ENCODE measurements at places on chromosomes 4 and X.

DNA sequence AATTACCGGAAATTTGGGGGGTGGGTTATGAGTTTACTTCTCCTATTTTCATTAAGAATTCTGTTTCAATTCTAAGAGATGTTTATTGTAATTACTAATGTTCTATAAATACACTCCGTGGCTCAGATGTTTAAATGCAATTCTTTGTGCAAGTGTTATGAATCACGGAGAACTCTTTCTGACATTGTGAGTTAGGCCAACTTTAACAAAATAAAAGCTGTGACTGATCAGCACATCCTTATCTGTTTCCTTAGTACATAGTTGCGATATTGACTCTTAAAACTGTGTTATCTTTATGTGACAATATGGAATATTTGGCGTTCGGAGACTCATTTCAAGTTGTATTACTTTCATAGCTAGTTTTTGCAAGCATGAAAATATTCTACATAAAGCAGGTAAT lies 902 bp downstream of the KLHL4 start:
- no peak for DNase-seq

GRCh38 chr4:173539986-173540385 lies 10.0 kb upstream of the HAND2 start:
- DNase-seq: no peak

DNA sequence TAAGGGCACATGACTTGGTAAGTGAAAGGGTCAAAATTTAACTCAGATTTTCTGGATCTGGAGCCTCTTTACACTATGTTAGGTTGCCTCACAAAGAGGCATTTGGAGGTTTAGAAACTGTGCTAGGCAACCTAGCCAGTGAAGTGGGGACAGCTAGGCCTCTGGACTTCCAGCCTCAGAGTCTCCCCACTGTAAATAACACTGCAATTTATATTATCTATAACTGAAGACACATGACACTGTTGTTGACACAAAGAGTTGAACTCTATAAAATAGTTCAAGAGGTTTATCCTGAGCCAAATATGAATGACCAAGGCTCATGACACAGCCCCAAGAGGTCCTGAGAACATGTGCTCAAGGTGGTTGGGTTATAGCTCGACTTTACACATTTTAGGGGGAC lies 74.9 kb upstream of the IQCM start:
- no peak for DNase-seq

GRCh38 chr4:113617195-113617594 lies 144.3 kb downstream of the CAMK2D start:
- DNase-seq: no peak

DNA sequence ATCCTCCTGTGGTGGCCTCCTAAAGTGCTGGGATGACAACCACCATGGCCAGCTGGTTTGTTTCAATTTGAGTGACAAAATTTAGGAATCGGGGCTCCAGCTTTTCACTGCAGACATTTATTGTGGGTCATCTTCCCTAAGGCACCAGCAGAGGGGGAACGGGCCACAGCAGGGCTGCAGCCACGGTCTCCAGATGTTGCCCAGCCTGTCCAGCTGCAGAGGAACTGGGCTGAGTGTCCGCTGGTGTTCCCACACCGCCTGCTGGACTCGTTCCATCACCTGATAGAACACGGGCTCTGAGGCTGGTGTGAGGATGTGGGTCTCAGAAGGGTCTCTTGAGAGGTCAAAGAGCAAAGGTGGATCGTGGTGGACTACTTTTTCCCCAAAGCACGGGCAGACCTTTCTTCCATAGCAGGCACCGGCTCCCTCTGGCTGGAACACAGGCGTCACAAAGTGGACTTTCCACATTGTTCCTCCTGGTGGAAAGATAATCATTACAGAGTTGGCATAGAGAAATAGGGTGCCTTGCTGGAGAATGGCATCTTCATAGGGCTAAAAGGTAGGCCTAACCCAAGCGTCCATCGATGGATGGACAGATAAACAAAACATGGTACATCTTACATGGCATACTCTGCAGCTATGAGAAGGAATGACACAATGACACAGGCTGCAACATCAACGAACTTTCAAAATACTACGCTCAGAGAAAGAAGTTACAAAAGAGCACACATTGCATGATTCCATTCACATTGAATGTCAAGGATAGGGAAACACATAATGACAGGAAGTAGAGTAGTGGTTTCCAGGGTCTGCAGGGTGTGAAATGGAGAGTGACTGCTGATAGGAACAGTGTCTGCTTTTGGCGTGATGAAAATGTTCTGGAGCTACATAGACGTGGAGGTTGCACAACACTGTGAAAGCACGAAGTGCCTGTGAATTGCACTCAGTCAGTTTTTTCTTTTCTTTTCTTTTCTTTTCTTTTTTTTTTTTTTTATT lies 5.9 kb upstream of the ARSD start:
- no peak for DNase-seq

DNA sequence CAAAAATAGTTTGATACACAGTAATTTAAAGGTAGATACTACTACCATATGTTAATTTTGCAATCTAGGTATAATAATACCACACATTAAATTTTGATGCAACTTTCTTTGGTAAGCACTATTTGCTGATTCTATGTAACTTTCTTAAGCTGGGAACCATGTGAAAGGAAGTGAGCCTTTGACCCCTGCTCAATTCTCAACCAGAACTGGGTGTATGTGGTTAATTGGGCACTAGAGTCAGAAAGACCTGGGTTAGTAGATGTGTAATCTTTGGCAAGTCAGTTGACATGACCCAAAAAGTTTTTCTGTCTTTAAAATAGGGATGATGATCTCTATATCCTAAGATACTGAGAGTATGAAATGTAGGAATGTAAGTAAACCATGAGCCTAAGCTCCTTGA lies 22.4 kb downstream of the TLR2 start:
- no peak for DNase-seq

DNA sequence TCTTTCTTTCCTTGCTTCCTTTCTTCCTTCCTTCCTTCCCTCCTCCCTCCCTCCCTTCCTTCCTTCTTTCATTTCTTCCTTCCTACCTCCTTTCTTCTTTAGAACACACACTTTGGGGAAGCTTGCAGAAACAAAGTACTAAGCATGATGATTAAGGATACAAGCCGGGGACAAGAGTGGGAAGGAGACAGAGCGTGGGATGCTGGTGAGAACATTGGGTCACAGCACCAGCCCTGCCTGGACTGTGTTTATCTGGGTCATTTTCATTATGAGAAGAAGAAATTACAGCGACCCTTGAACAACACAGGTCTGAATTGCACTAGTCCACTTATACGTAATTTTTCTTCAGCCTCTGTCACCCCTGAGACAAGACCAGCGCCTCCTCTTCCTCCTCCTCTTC lies 169.3 kb upstream of the TBL1X start:
- DNase-seq: no peak

- DNase-seq: peak; percentile 35
These were observed 36.9 kb upstream of the ATOH1 start for GRCh38 chr4:93791570-93792195.

DNA sequence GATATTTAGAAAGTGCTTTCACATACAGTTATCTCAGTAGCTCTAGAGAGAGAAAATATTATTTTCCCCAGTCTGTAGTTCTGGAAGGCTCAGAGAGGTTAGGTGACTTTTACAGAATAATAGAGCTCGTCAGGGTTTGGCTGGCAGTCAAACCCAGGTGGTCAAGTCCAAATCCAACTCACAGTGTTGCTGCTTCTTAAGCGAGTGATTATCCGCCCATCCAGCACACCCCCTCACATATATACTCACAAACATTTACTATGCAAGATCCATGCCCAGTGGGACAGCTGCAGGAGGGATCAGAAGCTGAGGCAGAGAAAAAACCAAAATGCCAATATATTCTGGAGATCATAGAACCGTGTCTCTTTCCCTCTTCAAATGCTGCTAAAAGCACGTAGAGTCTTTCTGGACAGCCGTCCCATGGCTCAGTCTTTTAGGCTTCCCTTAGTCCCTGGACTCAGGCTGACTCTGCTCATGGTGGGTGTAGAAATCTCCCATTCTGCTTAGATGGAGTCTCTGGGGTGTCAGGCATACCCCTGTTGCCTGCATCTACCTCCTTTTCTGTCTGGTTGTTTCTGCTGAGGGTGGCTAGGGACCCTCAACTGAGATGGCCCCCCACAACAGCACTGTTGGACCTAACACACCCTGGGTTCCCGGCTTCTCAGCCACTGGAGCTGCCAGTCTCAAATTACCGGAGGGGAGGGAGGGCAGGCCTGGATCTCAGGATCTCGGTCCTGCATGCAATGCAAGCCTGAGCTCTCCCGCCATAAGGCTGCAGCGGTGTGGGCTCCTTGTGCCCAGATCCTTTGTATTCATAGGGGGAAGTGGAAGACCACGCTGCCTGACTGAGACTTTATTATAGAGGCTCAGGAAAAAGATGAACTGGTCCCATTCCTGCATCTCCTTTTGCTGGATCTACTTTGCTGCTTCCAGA lies at the start of gene CHRNA9:
TSS of gene CHRNA9 (plus strand) at position 743 of the 934 bp plus-strand sequence. CDS start at position 878, 135 bp downstream.
- no peak for DNase-seq
